Left renal pelvis (tissue), 4 donors: ENCODE measurements at places on chromosomes 5 and 9.

DNA sequence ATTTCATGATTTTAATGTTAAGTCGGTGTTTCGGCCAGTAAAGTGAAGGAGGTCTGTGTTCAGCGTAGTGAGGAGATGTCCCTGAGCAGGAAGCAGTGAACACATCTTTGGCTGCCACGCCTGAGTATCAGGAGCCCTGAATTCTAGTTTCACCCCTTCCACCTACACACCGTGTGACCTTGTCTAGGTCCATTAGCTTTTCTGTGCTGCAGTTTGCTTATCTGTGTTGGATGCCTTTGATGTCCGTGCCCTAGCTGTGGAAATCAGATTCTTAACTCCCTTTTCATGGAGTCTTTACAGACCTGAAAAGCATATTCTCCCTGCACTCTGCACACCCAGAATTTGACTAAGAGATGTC lies 601 bp downstream of the FBXO38 start:
- DNase-seq, result peak; percentile 3

- no peak for DNase-seq
These were observed 3.8 kb downstream of the ARSI start for GRCh38 chr5:150298701-150299451.

DNA sequence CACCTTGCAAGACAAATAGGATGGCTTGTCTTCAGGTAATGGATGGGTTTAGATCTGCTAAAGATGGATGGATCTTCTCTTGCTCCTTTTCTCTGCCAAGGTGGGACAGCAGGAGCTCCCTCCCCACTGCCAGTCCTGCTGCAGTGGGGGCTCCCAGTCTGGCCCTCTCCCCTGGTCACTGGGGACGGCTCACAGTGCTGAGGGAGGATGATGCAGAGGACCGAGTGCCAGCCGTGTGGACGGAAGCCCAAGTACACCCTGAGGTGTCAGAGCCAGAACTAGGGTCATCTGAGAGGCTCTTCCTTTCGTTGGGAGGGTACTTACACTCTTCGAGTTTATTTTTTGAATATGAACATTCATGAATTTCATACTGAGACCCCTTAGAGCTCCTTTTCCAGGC lies 5.7 kb downstream of the CCDC69 start:
- no peak for DNase-seq

DNA sequence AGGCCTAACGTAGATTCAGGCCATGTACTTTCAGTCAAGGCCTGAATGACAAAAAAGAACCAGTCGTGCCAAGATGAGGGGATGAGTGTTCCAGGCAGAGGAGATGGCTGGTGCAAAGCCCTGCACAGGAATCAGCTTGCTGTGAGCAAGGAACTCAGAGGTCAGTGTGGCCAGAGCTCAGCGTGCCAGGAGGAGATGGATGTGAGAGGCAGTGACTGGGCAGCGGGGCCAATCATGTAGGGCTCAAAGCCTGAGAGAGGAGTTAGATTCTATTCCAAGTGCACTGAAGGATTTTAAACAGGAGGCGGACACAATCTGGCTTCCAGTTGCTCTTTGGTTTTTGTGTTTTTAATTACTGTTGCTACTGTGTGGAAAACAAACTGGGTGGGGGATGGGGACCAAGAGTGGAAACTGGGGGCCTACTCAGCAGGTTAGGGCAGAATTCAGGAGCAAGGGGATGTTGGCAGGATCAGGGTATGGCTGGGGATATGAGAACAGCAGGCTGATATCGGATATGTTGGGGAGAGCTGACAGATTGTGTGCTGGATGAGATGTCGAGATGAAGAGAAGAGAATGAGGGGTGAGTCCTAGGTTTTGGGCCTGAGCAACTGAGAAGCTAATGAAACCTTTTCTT lies 64.3 kb downstream of the ANGPTL2 start:
- DNase-seq, result no peak

- no peak for DNase-seq
These were observed 116.0 kb downstream of the GOLPH3 start for GRCh38 chr5:32058101-32058500.

GRCh38 chr5:60514152-60514551 lies 185.8 kb downstream of the DEPDC1B start:
- DNase-seq, result no peak
